NCI-H1930 (cell line): ENCODE measurements at places on chromosomes 4 and X.

DNA sequence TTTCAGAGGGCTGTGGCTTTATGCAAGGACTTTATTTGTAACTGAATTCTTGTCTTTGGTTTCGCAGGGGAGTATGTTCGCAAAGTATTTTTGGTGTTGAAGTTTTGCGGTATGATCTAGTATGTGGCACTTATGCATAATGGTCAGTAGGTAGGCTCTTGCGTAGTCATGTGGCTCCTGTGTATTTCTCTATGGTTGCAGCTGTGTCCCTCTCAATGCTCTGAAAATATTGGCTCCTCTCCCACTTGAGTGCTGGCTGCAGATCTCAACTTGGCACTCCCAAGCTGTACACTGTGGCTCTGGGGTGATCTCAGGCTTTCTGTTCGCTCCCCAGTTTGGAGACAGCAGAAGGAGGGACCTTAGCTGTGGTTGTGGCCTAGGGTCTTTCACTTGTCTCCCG is 24.8 kb downstream of the ARMCX5 start:
- DNase-seq, result no peak

DNA sequence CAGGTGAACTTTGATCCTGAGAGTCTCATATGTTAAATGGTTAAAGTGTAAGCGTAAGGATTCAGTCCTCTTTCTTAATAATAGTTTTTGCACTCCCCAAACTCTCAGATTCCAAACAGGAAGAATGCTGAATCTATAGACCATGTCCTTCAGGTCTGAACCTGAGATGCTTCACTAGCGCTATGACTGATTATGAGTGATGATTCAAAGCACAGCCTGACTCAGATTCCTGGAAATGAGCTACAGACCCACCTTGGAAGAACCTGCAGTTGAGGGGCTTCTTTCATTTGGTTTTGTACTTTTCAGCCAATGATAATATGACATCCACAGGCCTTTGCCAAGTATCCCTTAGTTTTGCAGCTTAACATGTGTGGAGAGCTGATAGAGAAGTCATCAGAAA is 1.4 kb downstream of the EDNRA start:
- DNase-seq, result no peak

DNA sequence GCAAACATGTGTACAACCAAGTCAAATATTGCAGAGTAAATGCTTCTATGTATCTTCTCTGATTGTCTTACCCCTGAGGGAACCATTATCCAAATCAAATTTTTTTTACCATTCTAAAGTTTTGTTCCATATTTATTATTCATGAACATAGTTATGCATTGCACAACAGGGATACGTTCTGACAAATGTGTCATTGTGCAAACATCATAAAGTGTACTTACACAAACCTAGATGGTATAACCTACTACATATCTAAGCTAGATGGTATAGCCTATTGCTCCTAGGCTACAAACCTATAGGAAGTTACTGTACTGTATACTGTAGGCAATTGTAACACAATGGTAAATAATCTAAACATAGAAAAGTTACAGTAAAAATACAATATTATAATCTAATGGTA is 23.4 kb downstream of the BEX3 start:
- no peak for DNase-seq

- DNase-seq, result no peak
Measured at GRCh38 chr4:81214881-81215868, at the start of gene PRKG2. Gene PRKG2, minus strand, starts transcription at chr4:81215222. Its CDS starts 10,175 bp downstream, at chr4:81205047.

DNA sequence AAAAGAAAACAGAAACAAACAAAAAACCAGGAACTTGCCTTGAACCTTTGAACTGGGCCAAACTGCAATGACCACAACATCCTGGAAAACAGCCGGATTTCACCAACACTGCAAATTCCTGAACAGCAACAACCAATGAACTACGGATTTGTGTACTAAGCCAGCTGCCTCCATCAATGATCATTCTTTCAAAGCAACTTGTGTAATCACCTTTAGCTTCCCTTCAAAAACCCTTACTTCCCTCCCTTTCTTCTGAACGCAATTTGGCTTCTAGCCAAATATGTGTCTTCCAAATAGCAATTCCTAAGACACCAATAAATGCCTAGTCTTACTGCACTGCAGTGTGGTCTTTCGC is 98.5 kb upstream of the FAM47C start:
- DNase-seq, result no peak

DNA sequence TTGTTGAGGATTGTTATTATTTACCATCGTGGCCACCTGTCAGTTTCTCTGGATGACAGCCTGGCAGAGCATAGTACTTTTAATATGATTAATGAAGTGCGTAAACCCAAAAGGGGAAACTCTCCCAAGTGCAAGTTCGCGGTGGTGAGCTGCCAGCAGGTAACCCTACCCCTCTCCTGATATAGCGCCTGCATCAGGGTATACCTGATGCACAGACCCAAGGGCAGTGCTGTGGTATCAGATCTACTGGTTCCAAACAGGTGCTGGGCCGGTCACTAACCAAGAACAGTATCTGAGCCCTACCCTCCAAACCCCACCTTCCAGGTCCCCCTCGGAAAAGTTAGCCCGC is 1.6 kb downstream of the RNF150 start:
- DNase-seq, result no peak

- DNase-seq, result no peak
Measured at GRCh38 chrX:115547448-115547847, 13.5 kb upstream of the PLS3 start.

DNA sequence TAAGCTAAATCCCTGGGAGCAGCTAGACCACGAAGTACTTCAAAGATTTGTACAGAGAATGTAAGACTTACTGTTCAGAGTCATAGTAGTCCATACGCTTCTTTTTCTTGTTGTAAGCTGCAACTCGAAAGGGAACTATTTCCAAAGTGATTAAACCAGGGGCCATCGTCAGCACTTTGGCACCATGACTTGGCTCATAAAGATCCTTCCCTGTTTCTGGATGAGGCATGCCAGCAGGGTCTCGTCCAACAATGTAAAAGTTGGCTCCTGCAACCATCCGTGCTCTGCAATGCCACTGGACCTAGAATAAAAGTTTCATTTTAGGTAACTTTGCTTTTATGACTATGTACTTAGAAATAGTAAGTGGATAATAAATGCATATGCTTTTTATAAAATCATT is 88.5 kb downstream of the PAPSS1 start:
- DNase-seq, result no peak

GRCh38 chr4:188437535-188437934 is 298.3 kb downstream of the TRIML1 start:
- no peak for DNase-seq

- no peak for DNase-seq
Measured at GRCh38 chr4:115687052-115687755, 573.8 kb upstream of the NDST4 start.

DNA sequence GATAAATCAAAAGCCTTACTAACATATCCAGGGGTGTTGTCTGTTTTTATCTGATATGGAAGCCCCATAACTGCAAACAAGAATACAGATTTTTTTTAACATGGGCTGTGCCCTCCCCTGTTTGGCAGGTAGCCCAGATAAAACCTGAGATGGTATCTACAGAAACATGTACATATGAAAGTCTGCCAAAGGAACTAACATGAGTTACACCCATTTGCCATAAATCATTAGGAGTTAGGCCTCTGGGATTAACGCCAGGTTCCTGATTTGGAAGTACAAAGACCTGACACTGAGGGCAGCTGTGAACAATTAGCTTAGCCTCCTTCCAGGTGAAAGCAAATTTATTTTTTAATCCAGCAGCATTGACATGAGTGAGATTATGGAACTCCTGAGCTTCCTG is 264.3 kb downstream of the TECRL start:
- no peak for DNase-seq

- no peak for DNase-seq
Measured at GRCh38 chr4:171524903-171525302, 288.3 kb upstream of the GALNTL6 start.
